Endothelial cell of umbilical vein (primary cell): ENCODE measurements at places on chromosomes 7 and 10.
A peak's percentile ranks its signal among the peaks of the same experiment; 100 is the strongest.

DNA sequence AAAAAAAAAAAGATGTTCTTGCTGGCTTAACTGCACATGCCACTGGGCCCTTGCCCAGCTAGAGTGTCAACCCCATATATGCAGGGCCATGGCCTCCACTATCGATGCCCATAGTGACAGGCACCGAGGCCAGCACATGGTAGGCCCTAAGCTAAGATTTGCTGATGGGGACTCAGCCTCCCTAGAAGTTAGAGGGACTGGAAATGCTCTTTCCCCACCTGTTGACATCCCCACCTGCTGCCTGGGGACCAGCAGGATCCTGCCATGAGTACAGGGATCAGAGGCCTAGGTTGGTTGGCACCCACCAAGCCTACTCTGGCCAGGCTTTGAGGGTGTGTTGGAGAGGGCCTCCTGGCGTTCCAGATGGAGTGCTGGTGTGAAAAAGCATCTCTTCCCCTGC lies 16.0 kb upstream of the SLC18A2 start:
- DNase-seq, result no peak

DNA sequence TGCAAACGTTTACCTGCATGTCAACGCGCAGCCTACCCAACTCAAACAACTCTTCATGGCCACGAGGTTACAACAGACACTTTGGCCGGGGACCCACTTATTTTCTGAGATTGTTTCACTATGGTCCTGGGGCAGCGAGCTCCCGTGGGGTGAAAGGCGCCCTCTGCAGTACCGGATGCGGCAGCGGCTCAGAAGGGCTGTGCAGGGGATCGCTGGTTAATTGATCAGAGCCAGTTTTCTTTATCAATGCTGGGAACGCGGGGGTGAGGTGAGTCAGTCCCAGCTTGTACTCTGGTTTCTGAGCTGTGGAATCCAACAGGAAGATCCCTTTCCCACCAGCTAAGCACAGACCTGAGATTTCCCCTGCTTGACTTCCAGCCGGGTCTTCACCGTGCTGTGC lies 366.5 kb upstream of the KLF6 start:
- no peak for DNase-seq

- DNase-seq, result no peak
Observed at GRCh38 chr7:75722373-75722772, 16.4 kb downstream of the HIP1 start.

- DNase-seq, result peak; percentile 42
Observed at GRCh38 chr10:95236068-95236903, 42.2 kb downstream of the ACSM6 start.

- DNase-seq, result no peak
Observed at GRCh38 chr10:85490431-85490830, 876.2 kb downstream of the GRID1 start.

- no peak for DNase-seq
Observed at GRCh38 chr10:91287276-91287675, 66.8 kb downstream of the PCGF5 start.

DNA sequence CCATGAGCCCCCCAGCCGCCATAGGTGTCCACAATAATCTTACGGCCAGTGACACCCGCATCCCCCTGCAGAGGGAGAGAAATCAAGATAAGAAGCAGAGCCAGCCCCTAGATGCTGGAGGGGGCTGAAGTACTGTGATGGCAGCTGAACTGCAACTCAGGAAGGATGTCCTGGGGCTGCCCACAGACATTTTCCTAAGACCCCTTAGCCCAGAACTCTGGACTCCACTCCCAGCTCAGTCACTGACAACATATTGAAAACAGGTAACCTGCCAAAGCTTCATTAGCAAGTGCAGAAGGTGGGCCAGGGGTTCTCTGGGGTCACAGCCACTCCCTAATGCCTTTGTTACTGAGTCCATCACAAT lies 14.3 kb downstream of the MAT1A start:
- DNase-seq, result no peak

- no peak for DNase-seq
Observed at GRCh38 chr10:32041290-32042028, 14.8 kb downstream of the KIF5B start.

GRCh38 chr7:117017017-117017451 lies 63.7 kb downstream of the ST7 start:
- DNase-seq, result no peak

- peak; percentile 25 for DNase-seq
Observed at GRCh38 chr7:52959336-52959735, 76.1 kb upstream of the POM121L12 start.

DNA sequence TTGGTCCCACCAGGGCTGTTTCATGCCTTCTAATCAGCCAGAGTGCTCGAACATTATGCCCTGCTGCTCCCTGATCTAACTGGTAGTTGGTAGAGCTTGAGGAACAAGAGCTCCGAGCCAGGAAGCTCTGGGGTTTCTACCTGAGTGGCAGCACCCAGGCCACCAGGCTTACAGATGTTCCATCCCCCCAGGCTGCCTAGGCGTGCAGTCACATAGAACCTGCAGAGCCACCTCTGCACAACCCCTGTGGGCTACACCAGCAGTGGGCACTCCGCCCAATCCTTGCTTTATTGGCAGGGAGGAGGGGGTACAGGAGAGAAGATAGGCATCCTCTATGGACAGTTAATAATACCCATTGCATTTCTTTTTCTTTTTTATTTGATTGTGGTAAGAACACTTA lies 21.8 kb downstream of the MAP3K8 start:
- DNase-seq, result no peak

DNA sequence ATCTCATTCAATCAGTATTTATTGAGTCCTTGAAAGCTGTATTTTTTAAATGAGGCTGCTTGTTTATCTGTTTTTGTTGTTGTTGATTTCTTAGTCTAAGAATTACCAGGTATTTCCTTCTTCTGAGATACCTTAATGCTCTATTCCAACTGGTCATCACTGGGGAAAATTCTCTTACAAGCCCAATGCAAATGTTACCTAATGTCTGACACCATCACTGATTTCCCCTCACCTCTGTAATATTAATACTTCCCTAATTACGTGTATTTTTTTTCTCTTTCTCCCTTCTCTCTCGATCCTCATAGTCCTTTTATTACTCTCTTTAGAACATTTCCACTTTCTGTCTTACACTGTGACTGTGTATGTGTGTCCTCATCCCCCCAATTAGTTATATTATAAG lies 13.9 kb downstream of the HDAC9 start:
- no peak for DNase-seq

- DNase-seq, result no peak
Observed at GRCh38 chr10:120039046-120039445, 146.5 kb downstream of the SEC23IP start.

DNA sequence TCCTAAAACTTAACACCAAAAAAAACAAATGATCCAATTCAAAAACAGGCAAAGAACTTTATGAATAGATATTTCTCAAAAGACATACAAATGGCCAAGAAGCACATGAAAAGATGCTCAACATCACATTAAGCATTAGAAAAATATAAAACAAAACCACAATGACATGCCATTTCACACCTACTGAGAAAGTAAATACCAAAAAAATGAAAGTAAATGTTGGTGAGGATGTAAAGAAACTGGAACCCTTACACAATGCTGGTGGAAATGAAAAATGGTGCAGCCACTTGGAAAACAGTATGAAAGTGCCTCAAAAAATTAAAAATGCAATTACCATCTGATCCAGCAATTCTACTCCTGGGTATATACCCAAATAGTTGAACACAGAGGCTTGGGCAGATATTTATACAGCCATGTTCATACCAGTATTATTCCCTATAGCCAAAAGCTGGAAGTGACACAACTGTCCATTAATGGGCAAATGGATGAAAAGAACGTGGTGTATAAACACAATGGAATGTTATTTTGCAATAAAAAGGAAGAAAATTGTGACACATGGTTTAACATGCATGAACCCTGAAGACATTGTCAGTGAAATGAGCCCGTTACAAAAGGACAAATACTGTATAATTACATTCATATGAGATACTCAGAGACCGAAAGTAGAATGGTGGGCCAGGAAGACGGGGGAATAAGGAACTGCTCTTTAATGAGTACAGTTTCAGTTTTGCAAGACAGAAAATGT lies 89.0 kb downstream of the JMJD1C start:
- DNase-seq, result peak; percentile 37

DNA sequence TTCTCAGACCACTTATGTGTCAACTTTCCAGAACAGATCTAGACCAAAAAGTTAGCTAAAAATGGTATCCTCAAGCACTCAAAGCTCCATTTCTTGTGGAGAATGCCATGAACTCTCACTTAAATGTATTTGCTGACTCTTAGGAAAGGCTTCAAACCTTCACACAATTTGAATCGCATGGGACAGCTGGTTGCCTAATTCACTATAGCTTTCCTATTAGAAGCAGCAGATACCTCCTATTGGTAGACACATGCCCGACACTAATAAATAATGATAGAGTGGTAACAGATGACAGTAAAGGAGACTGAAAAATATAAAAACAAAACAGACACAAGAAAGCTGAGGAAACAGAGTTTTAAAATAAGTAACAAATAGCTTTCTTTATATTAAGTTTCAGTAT lies 818.5 kb downstream of the XPNPEP1 start:
- DNase-seq, result no peak

DNA sequence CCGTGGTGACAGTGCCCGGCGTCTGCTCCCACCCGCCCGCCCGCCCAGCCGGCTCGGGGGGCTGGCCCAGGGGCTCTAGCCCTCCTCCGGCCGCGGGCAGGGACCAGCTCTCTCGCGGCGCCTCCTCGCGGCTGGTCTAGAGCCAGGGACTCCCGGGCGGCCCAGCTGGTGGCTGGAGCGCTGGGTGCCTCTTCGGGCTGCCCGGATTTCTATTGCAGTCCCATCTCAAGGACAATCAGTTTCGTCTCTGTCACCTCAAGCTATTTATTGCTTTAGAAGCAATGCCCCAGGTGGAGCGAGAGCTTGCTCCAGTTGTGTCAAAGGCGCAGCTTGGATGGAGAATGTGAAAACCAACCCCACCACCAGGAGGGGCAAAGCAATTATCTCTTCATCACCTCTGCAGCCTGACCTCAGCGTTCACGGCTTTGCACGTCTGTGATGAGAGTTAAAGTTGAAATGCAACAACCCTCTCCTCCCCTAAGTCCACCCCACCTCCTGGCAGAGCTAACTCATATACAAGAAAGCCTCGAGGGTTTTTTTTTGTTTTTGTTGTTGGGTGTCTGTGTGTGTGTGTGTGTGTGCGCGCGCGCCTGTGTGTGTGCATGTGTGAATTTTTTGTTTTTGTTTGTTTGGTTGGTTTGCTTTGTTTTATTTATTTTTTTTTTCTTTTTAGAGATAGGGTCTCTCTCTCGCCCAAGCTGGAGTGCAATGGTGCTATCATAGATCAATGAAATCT lies at the start of gene ITGA8:
ITGA8 (minus strand) TSS at position 24 of the 736 bp plus-strand sequence. CDS start 151 bp downstream, outside the sequence.
- peak; percentile 22 for DNase-seq

GRCh38 chr10:5812283-5813090 lies 747 bp downstream of the GDI2 start:
- peak; percentile 43 for DNase-seq

DNA sequence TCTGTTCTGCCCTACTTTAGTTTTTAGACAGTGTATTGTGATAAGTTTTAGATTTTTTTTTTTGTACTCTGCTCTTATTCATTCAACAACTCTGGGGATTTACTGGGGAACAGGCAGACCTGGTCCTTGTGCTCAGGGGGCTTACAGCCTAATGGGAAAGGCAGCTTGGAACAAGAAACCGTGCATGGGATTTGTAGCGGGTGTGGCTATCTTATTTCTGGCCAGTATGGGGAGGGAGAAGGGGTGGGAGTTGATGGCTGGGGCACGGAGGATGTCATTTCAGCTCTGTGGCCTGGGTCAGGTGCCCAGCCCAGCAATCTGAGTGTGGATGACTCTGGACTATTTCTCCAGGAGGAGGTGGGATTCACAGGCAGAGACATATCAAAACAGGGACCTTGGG lies 47.0 kb downstream of the GRK5 start:
- no peak for DNase-seq

DNA sequence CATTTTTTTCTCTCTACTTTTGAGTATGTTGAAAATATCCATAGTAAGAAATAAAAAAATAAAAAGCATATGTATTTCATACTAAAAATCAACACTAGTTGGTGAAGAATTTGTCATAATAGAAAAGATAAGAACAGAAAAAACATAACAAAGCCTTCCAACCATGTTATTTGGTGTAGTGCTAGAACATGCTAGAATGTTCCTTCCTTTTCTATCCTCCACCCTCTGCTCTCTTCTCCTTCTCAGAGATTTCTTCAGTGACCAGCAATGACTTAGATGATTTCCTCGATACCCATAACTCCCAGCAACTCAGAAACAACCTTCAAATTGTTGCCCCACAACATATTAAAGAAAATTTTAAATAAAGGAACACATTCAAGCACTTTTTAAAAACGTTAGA lies 2.6 kb downstream of the ZC3HAV1 start:
- no peak for DNase-seq

GRCh38 chr7:134062460-134062859 lies 64.7 kb upstream of the LRGUK start:
- no peak for DNase-seq

DNA sequence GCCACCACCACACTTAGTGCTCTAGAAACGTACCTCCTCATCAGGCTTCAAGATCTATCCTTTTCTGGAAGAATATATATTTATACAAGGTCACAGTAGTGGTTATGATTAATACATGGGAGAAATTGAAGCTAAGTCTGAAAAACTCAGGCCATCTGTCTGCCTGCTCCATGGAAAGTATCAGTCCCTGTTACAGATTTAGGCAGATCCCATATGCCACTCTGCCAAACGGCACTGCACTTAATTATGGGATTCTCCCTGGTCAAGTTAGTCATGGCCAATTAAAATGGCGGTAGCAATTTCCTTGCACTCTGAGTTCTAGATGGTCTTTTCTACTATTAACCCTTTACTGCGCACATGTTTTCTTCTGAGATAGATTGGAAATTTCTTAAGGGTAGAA lies 740.0 kb downstream of the SUGCT start:
- no peak for DNase-seq

DNA sequence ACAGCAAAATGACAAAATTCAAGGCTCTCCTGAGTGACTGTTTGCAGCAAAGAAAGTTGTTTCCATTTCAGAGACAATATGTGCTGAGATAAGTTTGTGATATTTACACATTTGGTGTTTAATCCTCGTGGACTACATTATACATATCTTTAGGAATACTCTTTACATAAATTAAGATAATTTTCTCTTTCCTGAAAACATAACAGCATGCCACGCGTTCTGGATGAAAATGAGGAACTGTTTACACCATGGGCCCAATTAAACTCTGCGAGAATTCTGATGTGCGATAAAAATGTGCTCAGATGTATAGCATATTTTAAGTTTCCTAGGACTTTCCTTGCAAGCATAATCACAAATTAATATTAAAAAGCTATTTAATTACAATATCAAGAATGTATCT lies 26.4 kb downstream of the PTPRE start:
- DNase-seq, result no peak

GRCh38 chr10:78768041-78768835 lies 300.5 kb upstream of the ZMIZ1 start:
- no peak for DNase-seq

DNA sequence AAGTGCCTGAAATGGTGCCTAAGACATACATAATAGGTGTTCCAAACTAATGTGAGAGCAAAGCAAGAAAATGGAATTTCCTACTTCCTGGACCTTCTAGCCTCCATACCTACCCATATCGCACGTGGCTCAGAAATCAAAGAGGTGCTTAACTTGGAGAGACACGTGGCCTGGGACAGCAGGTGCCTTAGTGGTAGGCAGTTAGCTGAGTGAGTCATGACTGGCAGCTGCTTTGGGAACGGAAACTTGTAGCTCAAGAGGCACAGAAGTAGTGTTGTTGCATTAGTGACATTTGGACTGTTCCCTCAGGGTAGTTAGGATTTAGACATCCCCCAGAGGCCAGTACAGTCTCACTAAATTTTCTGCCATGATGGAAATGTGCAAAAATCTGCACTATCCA lies 12.0 kb upstream of the BMPER start:
- DNase-seq, result no peak
